ENCODE measurements at places on chromosomes 4 and X.

GRCh38 chr4:83132065-83132464 lies 17.5 kb upstream of the PLAC8 start:
- no peak for DNase-seq
- no peak overlapping the region for H3K4me3 ChIP-seq
- no peak overlapping the region for H3K27ac ChIP-seq
- no peaks in the 10 kb centered on the region for H3K36me3 ChIP-seq
- no peaks in the 10 kb centered on the region for H3K4me1 ChIP-seq

DNA sequence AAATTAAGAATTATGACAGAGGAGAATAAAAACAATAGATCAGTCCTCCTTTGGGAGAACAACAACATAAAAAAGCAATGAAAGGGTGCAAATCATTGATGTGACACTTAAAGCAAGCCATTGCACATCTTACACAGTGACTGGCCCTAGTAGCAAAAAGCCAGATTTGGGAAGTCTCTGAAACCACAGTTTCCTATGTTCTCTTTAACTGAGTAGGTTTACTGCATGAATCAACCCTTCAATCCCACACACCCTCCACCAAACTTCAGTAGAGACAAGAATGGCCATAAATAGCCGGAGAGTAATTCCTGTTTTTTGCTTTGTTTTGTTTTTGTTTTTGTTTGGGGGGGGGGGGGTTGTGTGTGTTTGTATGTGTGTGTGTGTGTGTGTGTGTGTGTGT lies 180.8 kb downstream of the VEGFC start:
- H3K4me1 ChIP-seq: no peaks in the 10 kb centered on the region
- DNase-seq: no peak
- no peaks in the 10 kb centered on the region for H3K27me3 ChIP-seq
- H3K36me3 ChIP-seq: no peaks in the 10 kb centered on the region
- H3K4me3 ChIP-seq: no peak overlapping the region

- no peaks in the 10 kb centered on the region for H3K27me3 ChIP-seq
- no peaks in the 10 kb centered on the region for H3K36me3 ChIP-seq
- H3K4me3 ChIP-seq: no peak overlapping the region
- DNase-seq: no peak
- peak overlapping the region; percentile 23 for H3K27ac ChIP-seq
These were observed 75.3 kb upstream of the C1QTNF7 start for GRCh38 chr4:15352524-15352923.

DNA sequence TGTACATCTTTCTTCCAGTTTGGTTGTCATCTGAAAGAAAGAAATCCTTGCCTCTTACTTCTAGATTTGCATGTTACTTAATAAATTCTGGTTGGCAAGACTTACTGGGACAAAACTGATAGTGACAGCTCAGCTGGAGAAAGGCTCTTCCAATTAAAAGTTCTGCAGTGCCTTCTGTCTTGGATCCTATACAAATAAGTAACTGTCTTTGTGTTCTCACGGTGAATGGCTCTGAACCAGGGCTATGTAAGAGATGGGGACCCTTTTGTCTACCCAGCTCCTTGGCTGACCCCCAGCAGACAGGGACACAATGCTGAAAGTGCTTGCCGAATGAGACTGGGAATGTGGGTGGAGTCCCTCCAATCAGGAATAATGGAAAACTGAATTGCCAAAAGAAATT lies 89.5 kb downstream of the AASDH start:
- no peak overlapping the region for H3K27ac ChIP-seq
- H3K4me3 ChIP-seq: no peak overlapping the region
- DNase-seq: no peak

DNA sequence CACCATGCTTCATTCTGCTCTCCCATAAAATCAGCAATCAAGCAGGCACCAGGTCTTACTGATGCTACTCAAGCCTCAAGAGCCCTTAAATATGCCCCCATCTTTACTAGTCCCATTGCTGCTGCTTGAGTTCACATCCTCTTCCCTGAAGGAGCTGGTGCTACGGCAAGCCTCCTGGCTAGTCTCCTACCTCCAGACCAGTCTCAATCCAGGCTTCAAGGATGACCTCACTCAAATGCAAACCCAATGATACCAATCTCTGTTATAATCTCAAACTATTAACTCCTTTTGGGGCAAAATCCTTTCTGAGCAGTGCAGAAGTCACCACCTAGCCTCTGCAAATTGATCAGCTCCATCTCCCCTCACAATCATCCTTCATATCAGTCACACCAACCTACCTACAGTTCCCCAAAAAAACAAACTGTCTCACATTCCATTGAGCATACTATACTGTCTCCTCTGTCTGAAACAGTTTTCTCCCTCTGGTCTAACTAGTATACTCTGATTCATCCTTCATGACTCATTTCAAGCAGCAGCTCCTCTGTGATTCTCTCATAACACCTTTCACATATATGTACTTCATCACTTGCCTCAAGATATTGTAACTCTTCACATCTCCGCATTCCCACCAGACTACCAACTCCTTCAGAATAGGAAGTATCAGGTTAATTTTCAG lies 30.0 kb downstream of the PAPSS1 start:
- H3K4me3 ChIP-seq: no peak overlapping the region
- H3K36me3 ChIP-seq: peaks cover 32% of the 10 kb centered on the region
- no peak overlapping the region for H3K27ac ChIP-seq
- H3K27me3 ChIP-seq: no peaks in the 10 kb centered on the region
- no peak for DNase-seq

DNA sequence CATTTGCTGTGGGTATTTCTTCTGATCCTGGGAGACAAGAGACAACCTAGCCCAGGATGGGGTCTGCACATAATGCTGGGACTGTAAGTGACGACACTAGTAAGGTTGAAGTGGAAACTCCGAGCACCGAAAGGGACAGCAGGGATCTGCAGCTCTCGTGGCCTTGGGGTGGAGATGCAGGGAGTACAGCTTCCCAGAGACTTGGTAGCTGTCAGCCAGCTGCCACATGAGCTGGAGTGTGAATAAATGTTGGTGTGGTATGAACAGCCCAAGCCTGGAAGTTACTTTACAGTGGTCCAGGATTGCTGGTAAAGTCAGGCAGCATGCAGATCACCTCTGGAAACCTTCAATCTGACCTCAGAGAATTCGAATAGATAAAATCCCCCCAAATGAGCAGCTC lies 97.6 kb downstream of the FAM193A start:
- peaks cover 76% of the 10 kb centered on the region for H3K36me3 ChIP-seq
- H3K27me3 ChIP-seq: no peaks in the 10 kb centered on the region
- no peak overlapping the region for H3K4me3 ChIP-seq
- no peak overlapping the region for H3K27ac ChIP-seq
- no peak for DNase-seq

DNA sequence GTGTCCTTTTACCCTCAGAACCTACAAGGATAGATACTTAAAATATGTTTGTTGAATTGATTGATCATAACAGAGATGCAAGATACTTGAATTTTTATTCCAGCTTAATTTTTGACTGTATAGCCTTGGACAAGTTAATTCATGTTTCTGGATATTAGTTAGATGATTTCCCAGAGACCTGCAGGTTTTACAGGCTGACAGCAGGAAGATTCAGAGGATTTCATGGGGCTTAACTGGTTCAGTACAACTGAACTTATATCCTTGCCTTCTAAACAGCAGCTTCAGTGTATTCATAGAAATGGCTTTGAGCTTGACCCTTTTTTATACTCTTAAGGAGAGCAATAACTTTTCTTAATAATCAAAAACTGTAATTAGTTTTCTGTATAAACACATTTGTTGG lies 62.2 kb upstream of the IL13RA1 start:
- no peaks in the 10 kb centered on the region for H3K27me3 ChIP-seq
- H3K27ac ChIP-seq: no peak overlapping the region
- H3K4me1 ChIP-seq: no peaks in the 10 kb centered on the region
- no peaks in the 10 kb centered on the region for H3K36me3 ChIP-seq

- no peak for DNase-seq
- no peak overlapping the region for H3K27ac ChIP-seq
- H3K36me3 ChIP-seq: no peaks in the 10 kb centered on the region
- H3K27me3 ChIP-seq: no peaks in the 10 kb centered on the region
- H3K4me3 ChIP-seq: no peak overlapping the region
- peaks cover 60% of the 10 kb centered on the region for H3K4me1 ChIP-seq
These were observed 3.0 kb downstream of the RAB9A start for GRCh38 chrX:13691841-13692371.

DNA sequence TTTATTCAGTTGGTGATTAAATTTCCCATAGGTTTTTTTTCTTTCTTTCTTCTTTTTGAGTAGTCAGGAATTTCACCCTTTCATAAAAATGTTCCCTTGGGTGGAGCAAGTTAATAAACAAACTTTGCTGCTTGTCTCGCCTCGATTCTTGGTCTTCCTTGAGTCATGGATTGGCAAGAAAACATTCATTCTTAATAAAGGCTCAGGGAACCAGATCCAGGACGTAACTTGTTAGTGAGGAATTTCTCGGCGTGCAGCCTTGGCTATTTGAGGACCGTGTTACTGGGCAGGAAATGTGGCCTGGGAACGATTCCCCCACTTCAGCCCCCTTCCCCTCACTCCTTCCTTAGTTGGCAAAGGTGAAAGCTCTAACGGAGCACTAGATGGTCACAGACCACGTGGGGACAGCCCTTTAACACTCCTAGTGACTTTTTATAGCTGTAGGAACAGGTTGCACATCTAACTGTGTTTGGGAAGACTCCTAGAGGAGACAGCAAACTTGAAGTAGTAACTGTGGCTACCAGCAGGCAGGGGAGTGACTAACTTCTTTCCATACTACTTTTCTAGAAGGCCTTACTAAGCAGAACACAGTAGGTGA lies 106.8 kb downstream of the UCHL1 start:
- no peaks in the 10 kb centered on the region for H3K36me3 ChIP-seq
- H3K27ac ChIP-seq: peak overlapping the region; percentile 94
- DNase-seq: peak; percentile 37
- no peaks in the 10 kb centered on the region for H3K27me3 ChIP-seq
- H3K4me3 ChIP-seq: peak overlapping the region; percentile 91

GRCh38 chrX:122134291-122134690 lies 1049.8 kb upstream of the GRIA3 start:
- H3K4me1 ChIP-seq: no peaks in the 10 kb centered on the region
- no peaks in the 10 kb centered on the region for H3K27me3 ChIP-seq
- no peak overlapping the region for H3K4me3 ChIP-seq
- H3K27ac ChIP-seq: no peak overlapping the region
- no peak for DNase-seq
- H3K36me3 ChIP-seq: no peaks in the 10 kb centered on the region

- no peak for DNase-seq
- H3K4me1 ChIP-seq: peaks cover 70% of the 10 kb centered on the region
- H3K27ac ChIP-seq: peak overlapping the region; percentile 56
- H3K36me3 ChIP-seq: no peaks in the 10 kb centered on the region
- no peaks in the 10 kb centered on the region for H3K27me3 ChIP-seq
These were observed 84.2 kb downstream of the CAMK2D start for GRCh38 chr4:113677325-113677724.

GRCh38 chr4:75989846-75990528 lies 758 bp downstream of the SDAD1 start:
- peaks cover 37% of the 10 kb centered on the region for H3K4me1 ChIP-seq
- H3K4me3 ChIP-seq: peak overlapping the region; percentile 82
- no peaks in the 10 kb centered on the region for H3K36me3 ChIP-seq
- peak overlapping the region; percentile 81 for H3K27ac ChIP-seq
- no peaks in the 10 kb centered on the region for H3K27me3 ChIP-seq

- DNase-seq: no peak
- H3K27me3 ChIP-seq: no peaks in the 10 kb centered on the region
- H3K4me3 ChIP-seq: no peak overlapping the region
These were observed 1084.9 kb downstream of the ADGRL3 start for GRCh38 chr4:62285026-62285425.

GRCh38 chr4:121248747-121249146 lies 84.6 kb upstream of the TNIP3 start:
- no peak overlapping the region for H3K27ac ChIP-seq
- no peaks in the 10 kb centered on the region for H3K36me3 ChIP-seq

GRCh38 chr4:2172161-2172560 lies 69.8 kb downstream of the HAUS3 start:
- DNase-seq: no peak
- no peaks in the 10 kb centered on the region for H3K27me3 ChIP-seq
- peaks cover 8% of the 10 kb centered on the region for H3K36me3 ChIP-seq
- no peak overlapping the region for H3K27ac ChIP-seq

DNA sequence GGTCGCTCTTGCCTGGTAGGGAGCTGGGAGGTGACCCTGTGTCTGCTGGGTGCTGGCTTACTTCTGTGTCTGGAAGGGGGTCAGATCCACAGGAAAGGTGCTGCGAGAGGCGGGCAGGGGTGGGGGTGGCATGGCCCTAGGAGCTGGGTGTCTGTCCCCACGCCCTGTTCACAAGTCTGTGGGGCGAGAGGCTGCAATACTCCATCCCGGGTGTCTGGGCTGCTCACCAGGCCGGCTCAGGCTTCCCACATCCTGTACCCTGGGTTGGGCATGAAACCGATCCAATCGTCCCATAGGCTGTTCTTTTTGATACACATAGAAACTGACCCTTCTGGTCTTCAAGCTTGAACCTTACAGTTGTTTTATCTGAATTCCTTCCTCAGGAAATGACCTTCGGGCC lies 993 bp upstream of the CTAG2 start:
- H3K27ac ChIP-seq: no peak overlapping the region
- DNase-seq: no peak
- H3K4me1 ChIP-seq: no peaks in the 10 kb centered on the region
- no peaks in the 10 kb centered on the region for H3K36me3 ChIP-seq

DNA sequence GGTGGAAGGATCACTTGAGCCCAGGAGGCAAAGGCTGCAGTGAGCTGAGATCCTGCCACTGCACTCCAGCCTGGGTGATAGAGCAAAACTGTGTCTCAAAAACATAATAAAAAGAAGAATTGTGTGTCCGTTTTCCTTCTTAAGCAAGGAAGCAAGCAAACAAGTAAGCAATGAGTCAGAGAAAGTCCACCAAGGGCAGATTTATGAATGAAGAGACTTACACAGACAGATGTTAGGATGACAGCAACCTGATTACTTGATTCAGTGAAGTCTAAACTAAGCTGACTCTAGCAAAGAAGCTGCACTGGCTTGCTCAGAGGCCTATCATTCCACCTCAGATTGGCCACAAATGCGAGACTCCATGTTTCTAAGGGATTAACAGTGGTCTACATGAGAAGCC lies 34.1 kb upstream of the SCML1 start:
- no peaks in the 10 kb centered on the region for H3K27me3 ChIP-seq
- H3K27ac ChIP-seq: no peak overlapping the region
- H3K36me3 ChIP-seq: no peaks in the 10 kb centered on the region
- H3K4me3 ChIP-seq: no peak overlapping the region

DNA sequence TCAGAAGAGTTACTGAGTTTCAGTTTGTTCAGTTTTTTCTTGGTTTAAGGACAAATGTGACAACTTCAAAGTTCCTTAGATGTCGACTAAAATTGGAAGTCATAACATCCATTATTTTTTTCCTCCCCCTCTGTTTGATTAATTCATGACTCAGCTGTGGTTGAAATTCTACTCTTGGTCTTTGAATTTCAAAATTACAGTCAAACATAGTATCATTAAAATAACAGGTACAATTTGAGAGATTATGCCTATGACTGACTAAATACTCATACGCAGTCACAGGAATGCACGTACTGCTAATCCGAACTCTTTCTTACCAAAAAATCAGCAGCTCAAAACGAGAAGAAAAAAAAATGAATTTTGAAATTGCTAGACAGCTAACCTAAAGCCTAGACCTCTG lies 1434.8 kb downstream of the RAPGEF2 start:
- DNase-seq: no peak
- no peaks in the 10 kb centered on the region for H3K4me1 ChIP-seq
- no peak overlapping the region for H3K27ac ChIP-seq
- H3K27me3 ChIP-seq: no peaks in the 10 kb centered on the region
- no peak overlapping the region for H3K4me3 ChIP-seq
- H3K36me3 ChIP-seq: no peaks in the 10 kb centered on the region

All from left ventricle myocardium inferior (tissue), 1 donor.